ENCODE measurements at places on chromosomes 2 and 18. TPM values are rescaled to one million over a fixed set of nuclear protein-coding genes. Genes with fewer than 3 reads are reported as not detected.

Gene GPAT2
- 11.3 TPM for total RNA-seq

Gene SERPINB5
- not detected for total RNA-seq

Gene STAT4
- total RNA-seq: under 0.01 TPM

Gene CXCR2
- not detected for total RNA-seq

Gene SYT4
- not detected for total RNA-seq

Gene LYPD6
- 15.9 TPM for total RNA-seq

Gene GCG
- not detected for total RNA-seq

Gene KCNG2
- not detected for total RNA-seq

Gene UNC80
- total RNA-seq: not detected

Gene EVA1A
- 74.0 TPM for total RNA-seq

Gene LAMA3
- 12.6 TPM for total RNA-seq

Gene OTX1
- not detected for total RNA-seq

Gene POLR1A
- 6.6 TPM for total RNA-seq

Gene MALL
- total RNA-seq: 47.9 TPM

Gene COMMD1
- 29.5 TPM for total RNA-seq

Gene ALPG
- not detected for total RNA-seq

Gene PROKR1
- total RNA-seq: not detected

Gene DNER
- 0.82 TPM for total RNA-seq

Gene FAM110C
- total RNA-seq: 0.13 TPM

Gene PSMA8
- total RNA-seq: not detected

Gene DPP10
- total RNA-seq: not detected

Gene EMX1
- not detected for total RNA-seq

Gene SANBR
- total RNA-seq: 30.6 TPM

Gene LRATD1
- total RNA-seq: 2.1 TPM

Gene EFEMP1
- 12,559 TPM for total RNA-seq

Gene SPR
- 32.9 TPM for total RNA-seq

Gene C2orf15
- total RNA-seq: under 0.01 TPM

Gene SOWAHC
- 7.7 TPM for total RNA-seq

Gene LOXHD1
- 0.16 TPM for total RNA-seq

Gene SGO2
- total RNA-seq: 5.5 TPM

Gene EPC2
- 30.0 TPM for total RNA-seq

Gene LINC00305
- total RNA-seq: not detected

Gene AOX1
- total RNA-seq: 2.7 TPM

Gene PLEK
- total RNA-seq: 0.16 TPM

Gene KCNJ3
- not detected for total RNA-seq

Gene CAPN14
- total RNA-seq: 0.13 TPM

Gene ARL4C
- 4.5 TPM for total RNA-seq

Gene HAAO
- total RNA-seq: not detected

Gene STARD6
- not detected for total RNA-seq

Gene TAF4B
- 3.4 TPM for total RNA-seq

Gene ABCA12
- under 0.01 TPM for total RNA-seq

Gene PRKAG3
- not detected for total RNA-seq

Data from bladder microvascular endothelial cell (primary cell).